PC-9 (cell line): ENCODE measurements at places on chromosomes 1 and 21.

GRCh38 chr1:111320066-111320879, 29.6 kb downstream of the CHIA start:
- peak; percentile 31 for DNase-seq

DNA sequence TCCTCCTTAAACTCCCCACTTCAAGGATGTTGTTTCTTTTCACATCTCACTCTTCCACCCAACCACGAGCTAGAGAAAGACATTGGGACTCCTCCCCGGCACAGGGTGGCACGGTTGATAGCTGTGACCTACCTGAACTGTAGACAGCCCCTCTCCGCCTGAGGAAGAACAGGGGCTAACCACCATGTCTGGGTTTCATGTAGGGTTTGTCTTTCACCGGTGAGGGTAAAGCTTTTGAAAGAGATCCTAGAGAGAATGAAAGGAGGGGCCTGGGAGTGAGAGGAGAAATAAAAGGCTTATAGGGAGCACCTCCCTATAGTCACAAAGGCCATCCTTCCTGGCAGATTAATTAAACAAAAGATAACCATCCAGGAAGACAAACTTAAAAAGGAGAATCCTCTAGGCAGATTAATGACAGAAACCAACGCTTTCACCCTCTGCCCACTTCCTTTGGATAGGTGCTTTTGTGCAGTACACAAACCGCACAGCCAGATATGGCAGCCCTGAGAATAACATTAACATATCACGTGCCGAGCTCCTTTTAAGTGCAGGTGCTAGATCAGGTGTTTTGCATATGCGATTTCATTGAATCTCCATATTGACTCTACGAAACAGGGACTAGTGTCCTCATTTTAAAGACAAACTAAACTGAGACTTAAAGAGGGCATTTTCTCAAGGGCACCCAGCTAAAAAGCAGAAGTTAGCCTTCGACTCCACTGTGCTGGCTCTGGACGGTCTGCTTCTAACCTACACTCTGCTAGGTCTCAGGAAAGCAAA, 178.1 kb upstream of the RUNX1 start:
- no peak for DNase-seq

- no peak for DNase-seq
Measured at GRCh38 chr1:92859400-92860039, 27.7 kb downstream of the RPL5 start.

- no peak for DNase-seq
Measured at GRCh38 chr1:9434247-9435152, 104.8 kb upstream of the SLC25A33 start.

- DNase-seq, result peak; percentile 10
Measured at GRCh38 chr1:223363057-223363855, 720 bp downstream of the SUSD4 start.

- DNase-seq, result no peak
Measured at GRCh38 chr1:151638074-151638775, 26.4 kb downstream of the SNX27 start.

- DNase-seq, result peak; percentile 70
Measured at GRCh38 chr1:94528299-94528698, 13.3 kb downstream of the F3 start.

- DNase-seq, result no peak
Measured at GRCh38 chr1:8816264-8816663, 1.2 kb downstream of the RERE start.

DNA sequence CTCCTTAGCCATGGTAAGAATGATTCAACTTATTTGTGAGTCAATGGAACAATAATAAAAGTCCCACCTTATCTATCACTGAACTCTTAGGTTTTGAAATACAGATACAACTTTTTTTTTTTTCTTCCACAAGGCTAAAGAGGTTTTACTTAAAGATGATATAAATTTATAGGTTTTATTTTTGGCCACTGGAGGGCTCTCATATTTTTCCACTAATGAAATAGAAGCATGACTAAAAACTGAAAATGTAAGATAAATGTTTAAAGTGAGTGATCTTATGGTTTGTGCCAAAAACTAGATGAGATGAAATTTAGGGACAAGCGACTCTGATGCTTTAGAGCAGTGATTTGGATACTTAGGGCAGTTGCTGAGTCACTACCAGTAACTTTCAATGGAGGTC, 499.0 kb downstream of the NUF2 start:
- DNase-seq, result no peak

GRCh38 chr21:28518630-28519029, 474.0 kb downstream of the LTN1 start:
- no peak for DNase-seq

DNA sequence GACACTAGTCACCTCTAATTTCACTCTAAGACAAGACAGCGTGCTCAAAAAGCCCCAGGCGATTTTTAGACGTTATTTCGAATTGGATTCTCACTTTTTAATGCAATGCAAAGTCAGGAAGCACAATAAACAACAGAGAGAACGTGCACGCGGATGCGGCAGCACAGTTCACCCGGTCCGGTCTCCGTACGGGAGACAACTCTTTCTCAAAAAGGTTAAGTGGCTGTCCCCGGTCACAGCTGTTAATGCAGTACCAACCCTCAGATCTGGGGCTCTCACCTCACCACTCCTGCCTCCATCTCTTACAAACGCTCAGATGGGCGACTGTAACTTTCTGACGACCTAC, 1.2 kb downstream of the HP1BP3 start:
- DNase-seq, result no peak

DNA sequence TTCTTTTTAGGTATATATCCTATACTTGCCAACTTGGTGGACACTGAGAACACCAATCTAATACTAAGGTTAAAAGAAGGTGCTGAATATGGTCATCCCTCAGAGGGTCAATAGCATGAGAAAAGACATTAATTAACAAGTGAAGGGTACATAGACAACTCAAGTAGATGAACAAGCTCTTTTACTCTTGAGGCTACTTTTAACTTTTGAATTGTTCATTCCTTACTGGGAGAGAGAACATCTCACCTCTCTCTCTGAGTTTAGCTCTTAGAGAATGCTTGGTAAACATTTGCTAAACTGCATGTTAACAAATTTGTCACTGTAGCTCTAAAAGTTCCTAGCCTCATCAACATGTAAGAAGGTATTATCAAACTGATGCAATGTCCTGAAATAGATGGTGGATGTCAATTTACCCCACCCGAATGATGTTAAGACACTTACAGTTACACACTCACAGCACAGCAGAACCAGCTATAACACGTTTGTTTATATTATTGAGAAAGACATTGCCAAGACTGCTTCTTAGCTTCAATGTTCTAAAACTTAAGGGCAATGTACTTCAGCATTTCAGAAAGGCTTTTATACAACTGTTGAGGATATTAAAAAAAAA, 35.9 kb downstream of the HEATR1 start:
- DNase-seq, result no peak

DNA sequence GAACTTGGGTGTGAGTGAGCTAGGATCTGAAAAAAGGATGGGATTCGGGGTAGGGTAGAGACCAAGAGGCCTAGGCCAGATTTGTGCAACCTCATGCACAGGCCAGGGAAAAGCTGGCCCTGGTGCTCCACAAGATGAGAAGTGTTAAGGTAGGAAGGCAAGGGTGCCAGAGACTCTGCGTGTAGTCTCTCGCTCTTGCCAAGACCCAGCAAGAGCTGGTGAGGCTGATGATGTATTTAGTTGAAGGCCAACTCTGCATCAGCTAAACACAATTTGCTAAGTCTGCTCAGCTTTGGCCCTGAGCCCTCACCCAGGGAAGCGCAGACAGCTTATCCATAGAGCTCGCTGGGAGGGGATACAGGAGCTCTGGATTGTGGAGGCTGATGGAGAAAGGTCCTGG, 26.6 kb upstream of the SOX13 start:
- no peak for DNase-seq

DNA sequence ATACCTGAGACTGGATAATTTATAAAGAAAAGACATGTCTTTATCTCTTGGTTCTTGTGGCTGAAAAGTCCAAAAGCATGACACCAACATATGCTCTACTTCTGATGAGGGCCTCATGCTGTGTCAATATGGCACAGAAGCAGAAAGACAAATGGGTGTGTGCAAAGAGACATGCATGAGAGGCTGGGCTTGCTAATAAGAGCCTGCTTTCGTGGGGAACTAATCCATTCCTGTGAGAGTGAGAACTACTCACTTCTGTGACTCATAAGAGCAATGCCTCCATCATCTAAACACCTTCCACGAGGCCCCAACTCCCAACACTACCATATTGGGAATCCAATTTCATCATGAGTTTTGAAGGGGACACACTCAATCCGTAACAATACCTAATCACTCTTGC, 340.0 kb upstream of the DUSP10 start:
- DNase-seq, result no peak

DNA sequence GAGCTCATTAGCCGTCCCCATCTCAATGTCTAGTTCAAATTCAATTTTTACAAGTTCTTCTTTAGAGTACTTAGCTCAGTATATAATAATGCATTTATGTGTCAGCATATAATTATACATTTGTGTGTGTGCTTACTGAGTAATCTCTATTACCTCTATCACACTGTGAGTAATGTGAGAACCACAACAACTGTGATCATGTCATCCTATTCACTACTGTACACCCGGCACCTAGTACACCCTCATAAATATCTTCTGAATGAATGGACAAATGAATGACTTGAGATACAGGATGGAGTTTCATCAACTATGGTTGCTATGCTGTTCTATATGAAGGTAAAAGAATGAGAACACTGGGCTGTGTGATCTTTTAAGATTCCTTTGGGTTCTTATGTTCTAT, 124.0 kb downstream of the GPATCH2 start:
- peak; percentile 61 for DNase-seq

GRCh38 chr1:156431769-156432668, 63.0 kb downstream of the RHBG start:
- no peak for DNase-seq

- no peak for DNase-seq
Measured at GRCh38 chr1:2115702-2116341, 65.6 kb downstream of the PRKCZ start.

DNA sequence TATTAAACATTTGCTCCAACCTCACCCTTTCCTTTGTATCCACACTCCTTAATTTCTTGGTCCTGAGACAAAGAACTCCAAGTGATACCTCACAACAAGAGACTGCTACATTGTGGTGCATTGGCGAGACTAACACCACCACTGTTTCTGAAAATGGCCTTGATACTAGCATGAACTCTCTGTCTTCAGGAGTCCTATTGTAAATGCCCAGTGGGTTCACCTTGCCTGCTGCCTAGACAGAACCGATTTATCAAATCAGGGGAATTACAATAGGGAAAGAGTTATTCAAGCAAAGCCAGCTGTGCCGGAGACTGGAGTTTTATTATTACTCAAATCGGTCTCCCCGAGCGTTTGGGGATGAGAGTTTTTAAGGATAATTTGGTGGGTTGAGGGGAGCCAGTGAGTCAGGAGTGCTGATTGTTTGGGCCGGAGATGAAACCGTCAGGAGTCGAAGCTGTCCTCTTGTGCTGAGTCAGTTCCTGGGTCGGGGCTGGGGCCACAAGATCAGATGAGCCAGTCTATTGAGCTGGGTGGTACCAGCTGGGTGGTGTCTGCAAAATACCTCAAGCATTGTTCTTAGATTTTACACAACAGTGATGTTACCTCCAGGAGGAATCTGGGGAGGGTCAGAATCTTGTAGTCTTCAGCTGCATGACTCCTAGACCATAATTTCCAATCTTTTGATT, 83.1 kb downstream of the DESI2 start:
- no peak for DNase-seq

GRCh38 chr21:25813917-25814316, 79.1 kb downstream of the GABPA start:
- no peak for DNase-seq

GRCh38 chr1:114320586-114320985, 166.9 kb upstream of the SYT6 start:
- DNase-seq, result no peak

GRCh38 chr1:209755926-209756614, at the start of gene TRAF3IP3:
Gene TRAF3IP3 (plus strand): TSS chr1:209756053. CDS start chr1:209760040, 3,987 bp downstream.
- no peak for DNase-seq

DNA sequence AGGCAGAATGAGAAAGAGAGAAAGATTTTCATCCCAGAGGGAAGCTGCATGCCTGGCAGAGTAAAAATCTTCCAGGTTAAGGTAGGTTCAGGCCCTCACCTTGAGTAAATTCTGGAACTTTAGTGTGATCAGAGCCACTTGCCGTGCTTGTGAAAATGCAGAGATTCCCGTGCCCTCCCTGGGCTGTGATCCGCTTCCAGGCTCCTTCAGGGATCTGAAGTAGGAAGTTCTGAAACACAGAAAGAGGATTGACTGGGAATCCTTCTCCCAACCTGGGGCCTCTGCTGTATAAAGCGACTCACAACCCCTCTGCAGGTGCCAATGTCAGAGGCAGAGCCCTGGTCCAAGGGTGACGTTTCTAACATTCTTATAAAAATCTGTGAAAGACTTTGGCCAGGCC, 26.6 kb downstream of the NUAK2 start:
- no peak for DNase-seq

- no peak for DNase-seq
Measured at GRCh38 chr1:25720624-25721023, 79.4 kb upstream of the SELENON start.

GRCh38 chr1:25556791-25557476, 13.5 kb downstream of the LDLRAP1 start:
- peak; percentile 73 for DNase-seq

DNA sequence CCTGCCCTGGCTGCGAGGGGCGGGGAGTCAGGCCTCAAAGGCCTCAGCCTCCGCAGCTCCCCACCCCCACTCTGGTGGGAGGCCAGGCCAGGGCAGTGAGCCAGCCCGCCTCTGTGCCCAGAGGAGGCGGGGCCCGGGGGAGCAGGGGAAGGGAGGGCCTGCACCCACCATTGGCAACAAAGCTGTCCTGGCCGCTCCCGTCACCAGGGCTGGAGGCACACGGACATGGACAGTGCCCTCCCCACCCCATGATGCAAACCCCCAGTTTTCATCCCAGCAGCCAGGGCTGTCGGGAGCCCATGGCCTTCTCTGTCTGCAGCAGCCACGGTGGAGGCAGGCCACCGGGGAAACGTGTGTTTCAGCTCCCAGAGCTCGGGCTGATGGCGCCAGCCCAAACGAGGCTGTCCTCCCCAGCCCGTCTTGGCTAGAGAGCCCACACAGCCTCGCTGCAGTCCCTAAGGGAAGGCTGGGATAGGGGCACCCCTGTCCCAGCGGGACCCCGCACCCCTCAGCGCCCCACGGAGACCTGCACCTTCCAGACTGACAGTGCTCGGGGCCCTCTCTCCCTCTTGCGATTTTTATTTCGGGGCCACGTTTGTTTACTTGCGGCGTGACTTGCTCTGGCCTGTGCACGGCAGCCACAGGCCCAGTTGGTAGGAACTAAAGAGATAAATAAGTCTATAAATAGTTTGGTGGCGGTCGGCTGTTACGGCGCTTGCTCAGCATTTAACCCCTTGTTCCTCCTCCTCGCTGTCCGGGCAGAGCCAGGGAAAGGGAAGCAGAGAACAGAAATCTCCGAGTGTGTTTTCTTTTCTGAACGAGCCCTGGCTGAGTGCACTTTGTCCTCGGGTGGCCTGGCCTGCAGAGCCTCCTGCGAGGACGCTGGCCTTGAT, 101.8 kb downstream of the PRDM16 start:
- DNase-seq, result no peak

- DNase-seq, result no peak
Measured at GRCh38 chr1:27154469-27154990, 395 bp downstream of the SLC9A1 start.
